ENCODE measurements at places on chromosomes 7 and 10.

DNA sequence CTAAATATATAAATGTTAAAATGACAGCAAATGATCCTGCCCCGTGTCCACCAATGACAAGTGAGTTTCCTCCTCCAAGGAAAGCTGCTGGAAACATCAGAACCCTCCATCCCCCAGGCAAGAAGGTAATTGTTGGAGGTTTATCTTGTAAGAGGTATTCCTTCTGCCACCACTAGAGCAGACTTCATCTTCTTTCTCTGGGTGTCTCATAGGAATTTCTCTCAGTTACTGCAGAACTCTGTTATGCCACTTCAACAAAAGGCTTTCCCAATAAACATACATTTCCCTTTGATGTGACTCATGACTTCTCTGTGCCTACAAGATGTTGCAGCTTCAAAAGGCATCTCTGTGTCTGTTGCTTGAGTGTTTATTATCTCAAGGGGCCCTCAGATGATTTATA is 279.1 kb downstream of the BMPER start:
- no peak for DNase-seq

DNA sequence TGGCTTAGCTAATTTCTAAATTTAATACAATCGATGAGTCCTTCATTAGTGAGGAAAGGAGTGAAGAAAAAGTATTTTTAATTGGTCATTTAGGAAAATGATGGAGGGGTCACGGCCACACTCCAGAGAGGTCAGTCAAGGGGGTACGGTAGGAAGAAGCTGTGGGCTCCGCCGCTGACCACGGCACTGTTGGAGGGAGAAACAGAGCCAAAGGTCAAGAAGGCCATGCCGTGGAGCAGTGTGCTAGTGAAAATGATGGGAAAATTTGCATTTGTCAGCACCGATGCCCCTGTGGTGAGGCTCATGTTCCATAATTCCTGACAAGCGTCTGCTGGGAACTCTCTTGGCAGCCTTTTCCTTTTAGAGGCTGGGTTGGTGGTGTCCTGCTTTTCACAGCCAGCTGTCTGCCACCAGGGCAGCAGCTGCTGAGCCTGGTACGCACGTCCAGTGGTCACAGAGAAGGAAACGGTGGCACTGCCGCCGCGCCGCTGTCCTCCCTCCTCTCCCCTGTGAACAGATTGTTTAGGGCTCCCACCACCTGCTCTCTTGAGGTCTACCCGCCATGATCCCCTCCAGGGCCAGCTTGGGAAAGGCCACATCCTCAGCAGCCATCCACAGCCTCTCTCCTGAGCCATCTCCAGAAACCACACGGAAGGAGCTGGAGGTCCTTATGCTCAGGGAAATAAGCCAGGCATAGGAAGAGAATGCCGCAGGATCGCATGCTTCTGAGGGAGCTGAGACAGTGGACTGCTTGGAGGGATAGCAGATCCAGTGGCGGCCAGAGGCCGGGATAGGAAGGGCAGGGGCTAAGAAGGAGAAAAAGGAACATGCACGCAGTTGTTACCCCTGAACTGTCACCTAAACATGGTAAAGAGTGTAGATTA is 263.7 kb upstream of the PPP2R2D start:
- DNase-seq, result no peak

GRCh38 chr7:133753513-133753912 is 373.6 kb upstream of the LRGUK start:
- no peak for DNase-seq

- no peak for DNase-seq
These were observed 102.1 kb downstream of the RTKN2 start for GRCh38 chr10:62166331-62167131.

DNA sequence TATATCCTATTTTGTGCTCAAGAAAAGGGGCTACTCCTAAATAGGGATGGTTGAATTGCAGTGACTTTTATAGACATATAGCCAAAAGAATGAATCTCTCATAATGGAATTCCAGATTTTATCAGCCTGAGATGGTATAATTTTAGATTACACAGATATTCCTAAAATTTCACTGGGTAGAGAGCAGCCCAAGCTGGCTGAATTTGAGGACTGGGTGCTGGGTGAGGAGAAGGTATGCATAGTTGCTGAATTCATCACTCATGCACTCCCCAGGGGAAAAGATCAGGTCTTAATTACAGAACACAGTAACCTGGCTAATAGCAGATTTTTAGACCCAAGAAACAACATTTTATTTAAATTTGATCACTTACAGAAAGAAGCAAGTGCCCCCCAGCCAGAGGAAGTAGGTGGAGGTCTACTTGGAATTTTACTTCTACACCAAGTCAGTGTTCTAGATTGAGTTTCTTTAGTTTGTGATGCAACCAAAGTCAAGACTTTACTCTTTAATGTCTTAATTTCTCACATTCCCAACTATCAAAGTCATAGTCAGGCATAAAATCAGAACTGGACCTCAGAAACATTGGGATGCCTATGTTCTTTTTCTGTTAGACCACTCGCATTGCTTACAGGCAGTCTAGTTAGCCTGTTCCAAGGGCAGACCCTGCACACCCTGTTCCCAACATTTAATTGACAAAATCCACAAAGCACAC is 337.4 kb upstream of the PODXL start:
- DNase-seq, result no peak

GRCh38 chr7:37970211-37970610 is 49.8 kb downstream of the EPDR1 start:
- DNase-seq, result no peak

DNA sequence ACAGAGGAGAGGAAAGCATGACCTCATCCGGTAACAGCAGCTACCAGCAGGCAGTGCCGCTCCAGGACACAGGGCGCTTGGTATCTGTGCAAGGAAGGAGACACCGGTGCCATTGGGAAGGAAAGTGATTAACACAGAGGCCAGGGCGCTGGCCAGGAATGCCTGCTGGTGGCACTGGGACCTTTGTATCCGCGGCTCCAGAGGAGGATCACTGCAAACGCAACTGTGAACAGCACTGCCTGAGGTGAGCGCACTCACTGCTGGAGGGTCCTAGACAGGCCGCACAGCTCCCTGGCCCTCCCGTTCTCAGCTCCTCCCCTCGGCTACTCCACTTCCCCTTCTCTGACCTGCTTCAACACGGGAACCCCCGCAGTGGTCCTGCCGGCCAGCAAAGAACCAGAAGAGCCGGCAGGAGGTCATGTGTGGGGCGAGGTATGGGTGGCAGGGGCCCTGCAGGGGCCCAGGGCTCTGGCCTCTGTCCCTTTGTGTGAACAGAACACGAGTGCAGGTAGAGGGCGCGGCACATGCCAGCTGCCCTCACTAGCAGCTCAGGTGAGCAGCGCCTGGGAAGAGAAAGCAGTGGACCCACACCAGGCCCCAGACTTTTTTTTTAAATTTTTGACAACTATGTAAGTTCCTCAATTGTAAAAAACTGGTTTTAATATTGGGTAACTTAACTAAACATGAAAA is 107.6 kb downstream of the VIPR2 start:
- no peak for DNase-seq

DNA sequence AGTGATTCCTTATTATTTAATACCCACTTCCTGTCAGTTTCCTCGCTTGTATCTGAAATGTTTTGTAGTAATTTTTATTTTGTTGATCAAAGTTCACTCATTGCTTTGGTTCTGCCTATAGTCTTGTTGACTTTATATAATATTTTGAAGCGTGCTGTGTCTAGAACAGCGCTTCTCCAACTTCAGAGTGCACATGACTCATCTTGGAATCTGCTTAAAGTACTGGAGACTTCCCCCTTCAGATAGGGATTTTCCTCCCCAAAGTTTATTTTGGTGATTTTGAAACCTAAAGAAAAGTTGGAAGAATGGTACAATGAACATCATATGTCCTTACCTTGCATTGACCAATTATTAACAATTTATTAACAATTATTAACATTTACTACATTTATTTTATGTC is 5.8 kb downstream of the COMTD1 start:
- DNase-seq, result no peak

GRCh38 chr10:126844406-126844805 is 60.8 kb upstream of the DOCK1 start:
- DNase-seq, result no peak

GRCh38 chr10:118800920-118801319 is 46.1 kb upstream of the CACUL1 start:
- DNase-seq, result no peak

GRCh38 chr7:138622841-138623240 is 78.3 kb downstream of the SVOPL start:
- DNase-seq, result no peak

GRCh38 chr7:87213811-87214210 is 5.7 kb downstream of the TMEM243 start:
- DNase-seq, result no peak

DNA sequence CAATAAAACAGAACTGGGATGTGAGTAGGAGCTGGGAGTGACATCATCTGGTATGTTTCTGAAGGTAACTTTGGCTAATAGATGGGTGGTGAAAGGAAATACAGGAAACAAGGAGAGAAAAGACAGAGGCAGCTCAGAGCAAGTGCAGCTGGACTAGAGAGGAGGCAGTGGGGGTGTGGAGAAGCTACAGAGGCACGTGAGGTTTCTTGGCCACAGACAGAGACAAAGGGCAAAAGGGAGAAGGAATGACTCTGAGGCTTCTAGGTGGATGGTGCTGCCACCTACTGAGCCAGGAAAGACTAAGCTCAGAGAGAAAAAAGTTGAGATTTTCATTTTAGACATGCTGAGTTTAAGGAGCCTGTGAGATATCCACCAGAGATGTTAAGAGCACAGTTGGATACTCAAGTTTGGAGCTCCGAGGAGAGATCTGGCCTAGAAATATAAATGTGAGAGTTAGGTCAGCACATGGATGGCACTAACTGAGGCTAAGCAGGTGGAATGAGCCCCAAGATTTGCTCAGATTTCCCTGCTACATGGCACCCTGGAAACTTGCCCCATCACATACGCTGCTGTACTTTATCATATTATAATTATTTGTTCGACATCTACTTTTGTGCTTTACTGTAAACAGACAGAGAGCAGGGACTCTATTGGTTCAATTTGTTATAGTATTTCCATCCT is 293.0 kb upstream of the IMMP2L start:
- no peak for DNase-seq

Data from activated CD8-positive, alpha-beta T cell treated with anti-CD3 and anti-CD28 coated beads, Interleukin-2, amount 10 ng/mL, durations not matched to agents 7 days and 5 days (primary cell).